Urothelium cell line (cell line): ENCODE measurements at places on chromosomes 11 and 22.

GRCh38 chr11:10328314-10329098, 23.6 kb downstream of the ADM start:
- DNase-seq, result peak; percentile 44

DNA sequence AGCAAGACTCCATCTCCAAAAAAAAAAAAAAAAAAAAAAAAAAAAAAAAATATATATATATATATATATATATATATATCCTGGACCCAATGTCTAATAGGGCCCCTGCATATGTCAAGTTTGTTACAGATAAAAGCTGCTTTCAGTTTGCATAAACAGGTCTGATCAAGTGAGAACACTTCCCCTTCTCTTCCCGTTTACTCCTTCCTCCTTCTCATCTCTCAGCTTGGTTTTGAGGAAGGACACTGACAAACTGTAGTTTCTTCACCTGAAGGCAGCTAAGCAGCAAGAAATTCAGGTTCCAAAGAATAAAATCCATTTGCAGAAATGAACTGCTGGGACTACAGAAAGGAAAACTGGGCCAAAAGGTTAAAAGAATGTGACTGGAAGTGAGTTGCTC, 11.7 kb downstream of the THOC5 start:
- no peak for DNase-seq

DNA sequence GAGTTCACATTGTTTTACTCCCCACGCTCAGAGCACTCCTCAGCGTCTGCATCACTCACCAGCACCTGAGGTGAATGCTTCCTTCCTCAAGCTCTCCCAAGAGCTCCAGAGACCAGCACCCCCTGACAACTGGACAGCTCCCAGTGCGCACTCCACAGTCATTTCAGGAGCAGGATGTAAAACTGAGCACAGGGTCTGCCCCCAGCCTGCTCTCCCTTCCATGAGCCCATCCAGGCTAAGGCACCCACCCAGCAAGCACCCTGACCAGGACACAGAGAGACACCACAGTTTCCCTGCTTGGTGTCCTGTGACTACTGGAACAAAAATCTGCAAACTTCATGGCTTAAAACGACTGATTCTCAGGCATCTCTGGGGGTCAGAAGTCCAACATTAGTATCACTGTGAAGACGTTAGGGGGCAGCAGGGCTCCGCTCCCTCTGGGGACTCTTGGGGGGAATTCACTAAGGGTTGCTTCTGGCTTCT, 3.3 kb downstream of the SCGB1D2 start:
- DNase-seq, result peak; percentile 30

DNA sequence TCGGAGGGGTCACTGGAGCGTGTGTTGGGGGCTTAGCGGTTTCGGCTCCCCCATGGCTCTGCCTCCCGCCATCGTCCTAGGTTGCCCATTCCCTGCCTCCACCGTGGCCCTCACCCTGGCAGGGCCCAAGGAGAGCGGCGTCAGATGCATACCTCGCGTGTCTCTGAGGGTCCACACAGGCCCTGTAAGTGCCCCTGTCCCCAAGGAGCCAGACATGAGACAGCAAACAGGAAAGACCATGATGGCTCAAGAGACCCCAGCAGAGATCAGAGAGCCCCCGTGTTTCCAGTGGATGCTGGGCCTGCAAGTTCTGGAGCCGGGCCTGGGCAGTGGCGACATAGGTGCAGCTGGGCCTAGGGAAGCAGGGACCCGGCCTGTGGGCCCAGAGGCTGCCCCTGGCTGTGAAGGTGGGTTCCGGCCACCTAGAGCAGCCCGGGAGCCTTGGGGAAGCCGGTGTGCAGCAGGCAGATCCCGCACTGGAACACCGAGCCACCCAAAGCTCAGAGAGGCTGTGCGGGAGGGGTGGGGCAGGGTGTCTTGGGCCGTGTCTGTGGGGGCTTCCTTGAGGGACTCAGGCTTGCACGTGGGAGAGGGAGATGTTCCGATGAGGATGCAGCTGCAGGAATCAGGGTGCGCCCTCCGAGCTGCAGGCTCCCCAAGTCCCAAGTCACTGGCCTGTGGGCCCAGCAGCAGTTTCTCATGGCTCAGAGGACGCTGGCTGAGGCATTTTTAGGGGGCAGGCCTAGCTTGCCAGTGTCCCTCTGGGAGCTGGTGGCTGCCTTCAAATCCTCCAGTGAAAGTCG, 126.4 kb downstream of the KCNQ1OT1 start:
- DNase-seq, result no peak

GRCh38 chr22:19497245-19497644, 17.5 kb downstream of the CDC45 start:
- DNase-seq, result no peak

DNA sequence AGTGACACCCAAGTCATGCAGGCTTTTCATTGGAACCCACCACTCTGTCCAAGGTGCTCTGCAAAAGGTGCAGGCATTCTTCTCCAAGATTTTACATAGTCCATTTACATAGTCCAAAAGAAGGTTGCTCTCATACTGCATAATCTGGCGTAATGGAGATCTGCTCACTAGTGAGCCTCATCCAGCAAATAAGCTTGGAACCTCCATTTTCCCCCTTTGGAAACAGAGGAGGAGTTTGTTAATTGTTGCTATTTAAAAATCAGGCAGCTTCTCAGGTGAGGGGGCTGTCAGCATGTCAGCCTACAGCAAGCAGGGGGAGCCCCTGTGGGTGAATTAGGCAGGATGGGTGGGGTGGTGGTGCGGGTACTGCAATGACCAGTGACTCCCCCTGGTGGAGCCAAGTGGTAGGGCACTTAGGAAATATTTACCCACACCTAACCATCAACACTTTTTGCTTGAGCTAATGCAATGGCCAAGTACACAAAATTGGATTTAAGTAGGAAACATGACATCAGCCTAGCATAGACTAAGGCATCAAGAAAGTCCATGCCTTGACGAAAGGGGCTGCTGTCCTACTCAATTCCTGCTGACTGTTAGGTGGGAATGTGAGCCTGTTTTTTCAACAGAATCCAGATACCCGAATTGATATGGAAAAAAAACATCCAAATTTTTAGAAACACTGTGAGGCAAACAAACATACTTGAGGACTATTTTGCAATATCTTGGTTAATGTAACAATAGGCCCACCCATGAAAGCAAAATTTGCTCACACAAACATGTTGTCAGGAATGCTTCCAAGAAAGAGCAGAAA, 64.5 kb downstream of the AMBRA1 start:
- peak; percentile 82 for DNase-seq

- no peak for DNase-seq
Measured at GRCh38 chr11:36346562-36347383, 50.7 kb downstream of the PRR5L start.

DNA sequence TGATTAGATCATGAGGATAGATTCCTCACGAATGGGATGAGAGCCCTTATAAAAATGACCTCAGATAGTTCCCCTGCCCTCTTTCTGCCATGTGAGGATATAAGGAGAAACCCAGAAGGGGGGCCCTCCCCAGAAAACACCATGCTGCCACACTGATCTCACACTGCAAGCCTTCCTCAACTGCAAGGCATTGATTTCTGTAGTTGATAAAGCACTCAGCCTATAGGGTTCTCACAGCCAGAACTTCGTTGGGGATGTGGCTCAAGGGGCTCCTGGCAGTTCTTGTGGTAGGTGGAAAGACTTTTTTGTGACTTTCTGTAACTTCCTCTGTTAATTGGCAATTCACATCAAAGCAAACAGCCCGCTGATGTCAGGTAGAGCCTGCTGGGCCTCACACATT, 108.9 kb downstream of the CD44 start:
- DNase-seq, result no peak

- DNase-seq, result peak; percentile 40
Measured at GRCh38 chr11:96199563-96200025, 143.4 kb downstream of the MAML2 start.

GRCh38 chr11:57764566-57764965, 3.0 kb downstream of the CTNND1 start:
- no peak for DNase-seq

DNA sequence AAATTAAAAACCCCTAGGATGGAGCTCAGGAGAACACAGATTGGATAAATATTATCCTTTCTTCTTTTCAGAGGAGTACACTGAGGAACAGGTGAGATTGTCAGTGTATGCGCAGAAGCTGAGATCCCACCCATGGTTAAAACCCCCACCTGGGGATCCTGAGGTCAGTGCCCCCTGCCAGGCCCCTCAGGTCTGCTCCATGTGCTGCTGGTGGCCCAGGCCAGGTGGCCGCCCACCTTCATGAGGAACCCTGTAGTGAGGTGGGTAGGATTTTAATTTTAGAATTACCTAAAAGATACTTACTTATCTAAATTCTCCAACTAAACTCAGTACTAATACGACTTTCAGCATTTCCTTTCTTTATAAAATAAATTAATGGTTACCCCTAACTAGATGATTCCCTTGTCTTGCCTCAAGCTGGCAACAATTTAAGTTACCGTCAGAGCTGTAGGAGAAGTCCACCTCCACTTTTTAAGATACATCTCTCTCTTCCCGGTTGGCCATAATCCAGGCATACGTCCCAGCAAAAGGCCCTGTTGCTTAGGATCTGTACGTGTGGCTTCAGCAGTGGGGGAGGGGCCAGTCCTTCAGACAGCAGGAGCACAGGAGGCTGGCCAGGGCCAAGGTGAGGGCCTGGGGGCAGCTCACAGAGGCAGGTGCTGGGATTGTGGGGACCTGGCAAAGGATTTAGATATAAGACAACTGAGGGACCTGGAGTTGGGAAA, 61.5 kb upstream of the PITPNB start:
- DNase-seq, result no peak

- DNase-seq, result no peak
Measured at GRCh38 chr11:2202071-2202899, 30.7 kb upstream of the TH start.

- no peak for DNase-seq
Measured at GRCh38 chr22:27991586-27992293, 72.7 kb upstream of the PITPNB start.

DNA sequence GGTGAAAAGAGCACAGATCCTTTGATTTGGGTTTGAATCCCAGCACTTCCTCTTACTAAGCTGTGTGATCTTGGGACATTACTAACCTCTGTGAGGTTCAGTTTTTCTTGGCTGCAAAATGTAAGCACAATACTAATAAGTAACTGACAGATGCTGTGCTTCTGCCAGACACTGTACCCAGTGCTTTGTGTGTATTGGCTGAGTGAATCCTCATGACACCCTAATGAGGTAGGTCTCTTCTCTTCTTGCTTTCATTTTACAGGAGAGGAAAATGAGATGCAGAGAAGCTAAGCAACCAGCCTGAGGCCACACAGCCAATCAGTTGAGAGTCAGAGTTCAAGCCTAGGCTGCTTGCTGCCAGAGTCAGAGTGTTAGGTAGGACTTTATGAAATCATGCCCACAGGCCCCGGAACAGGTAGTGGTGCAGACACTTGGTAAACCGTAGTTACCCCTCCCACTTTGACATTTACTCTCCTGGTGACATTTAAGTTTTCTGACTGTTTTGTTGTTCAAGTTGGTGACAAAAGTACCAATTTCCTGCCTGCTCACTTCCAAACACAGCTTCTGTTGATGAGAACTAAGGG, 21.2 kb downstream of the PTPRJ start:
- DNase-seq, result no peak

GRCh38 chr11:103210543-103210942, 101.3 kb downstream of the DYNC2H1 start:
- no peak for DNase-seq

GRCh38 chr22:47396105-47396504, 633.7 kb downstream of the TBC1D22A start:
- DNase-seq, result no peak

DNA sequence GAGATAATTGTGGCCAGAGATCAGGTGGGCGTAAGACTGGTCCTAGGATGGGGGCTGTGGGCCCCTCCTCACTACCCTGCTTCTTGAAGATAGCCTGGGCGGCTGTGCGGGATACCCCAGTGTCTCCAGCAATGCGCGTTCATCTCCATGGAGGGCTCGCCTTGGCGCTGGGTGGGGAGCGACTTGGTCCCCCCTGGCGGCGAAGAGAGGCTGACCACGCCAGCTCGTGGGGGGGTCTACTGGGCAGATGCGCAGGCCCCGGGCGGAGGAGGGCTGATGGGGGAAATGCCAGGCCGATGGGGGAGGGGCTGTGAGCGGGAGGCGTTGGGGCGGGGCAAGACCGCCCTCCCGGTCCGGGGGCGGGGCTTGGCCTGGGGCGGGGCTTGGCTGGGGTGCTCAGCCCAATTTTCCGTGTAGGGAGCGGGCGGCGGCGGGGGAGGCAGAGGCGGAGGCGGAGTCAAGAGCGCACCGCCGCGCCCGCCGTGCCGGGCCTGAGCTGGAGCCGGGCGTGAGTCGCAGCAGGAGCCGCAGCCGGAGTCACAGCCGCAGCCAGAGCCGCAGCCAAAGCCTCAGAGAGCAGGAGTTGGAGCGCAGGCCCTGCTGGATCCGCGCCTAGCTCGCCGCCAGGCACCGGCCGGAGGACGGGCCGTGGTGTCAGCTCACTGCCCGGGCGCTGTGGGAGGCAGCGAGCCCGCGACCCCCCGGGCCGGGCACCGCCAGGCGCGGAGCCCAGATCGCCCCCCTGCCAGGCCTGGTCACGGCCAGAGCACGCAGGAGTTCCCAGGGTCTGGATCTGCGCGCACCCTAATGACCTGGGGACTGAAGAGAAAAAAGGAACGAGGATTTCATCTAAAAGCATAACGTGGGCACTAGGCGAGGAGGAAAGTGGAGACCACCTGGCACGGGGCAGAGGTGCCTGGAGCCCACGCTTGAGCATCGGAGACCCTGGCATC, at the start of gene SLC35E4:
Gene SLC35E4 (plus strand): TSS at position 509 of the 953 bp plus-strand sequence. CDS start 670 bp downstream, outside the sequence.
- DNase-seq, result peak; percentile 97

DNA sequence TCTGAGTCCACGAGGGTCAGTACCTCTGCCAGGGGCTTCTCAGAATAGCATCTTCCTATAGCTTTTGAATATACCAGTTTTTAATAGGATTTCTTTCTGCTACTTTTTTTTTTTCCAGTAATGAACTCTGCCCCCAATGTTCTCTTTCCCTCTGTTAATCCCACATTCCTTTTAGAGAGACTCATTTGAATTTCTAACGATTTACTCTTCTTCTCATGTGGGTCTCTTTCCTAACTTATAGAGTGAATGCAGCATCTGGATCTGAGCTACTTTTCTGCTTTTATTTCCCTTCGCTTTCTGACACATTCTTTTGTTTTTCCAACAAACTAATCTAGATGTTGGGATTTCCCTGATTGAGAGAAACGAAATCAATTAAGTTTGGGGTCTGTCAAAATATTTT, 71.4 kb downstream of the INSC start:
- DNase-seq, result no peak
